ENCODE measurements at places on chromosomes 6 and 20. TPM values are rescaled to one million over a fixed set of nuclear protein-coding genes. Genes with fewer than 3 reads are reported as not detected.
A peak's percentile ranks its signal among the peaks of the same experiment; 100 is the strongest.

DNA sequence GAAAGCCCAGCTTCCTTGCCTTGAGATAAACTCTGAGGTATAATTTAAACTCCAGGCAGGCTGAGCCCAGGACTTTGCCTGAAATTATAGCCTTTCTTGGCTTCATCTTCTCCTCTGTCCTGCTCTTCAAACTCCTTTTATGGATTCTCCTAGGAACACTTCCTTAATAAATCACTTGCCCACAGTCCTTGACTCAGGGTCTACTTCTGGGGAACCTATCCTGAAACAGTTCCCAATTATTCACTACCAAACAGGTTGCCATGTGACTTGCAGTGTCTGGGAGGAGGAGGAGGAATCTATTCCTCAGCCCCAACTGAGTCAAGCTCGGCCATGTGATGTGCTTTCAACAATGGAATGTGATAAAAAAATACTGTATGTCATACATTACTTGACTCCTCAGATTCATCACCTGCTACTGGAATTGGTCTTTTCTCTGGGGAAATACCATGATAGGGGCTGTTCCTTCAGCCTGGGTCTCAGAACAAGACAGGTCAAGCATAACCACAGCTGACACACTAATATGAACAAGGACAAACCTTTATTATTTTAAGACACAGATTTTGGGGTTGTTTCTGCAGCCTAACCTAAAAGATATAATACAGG lies 20.5 kb upstream of the CDKN1A start:
- no peaks in the 10 kb centered on the region for H3K36me3 ChIP-seq
- H3K27me3 ChIP-seq = peaks cover 49% of the 10 kb centered on the region
- no peak overlapping the region for H3K27ac ChIP-seq

GRCh38 chr6:139257821-139258398 lies 33.9 kb downstream of the TXLNB start:
- H3K4me3 ChIP-seq = no peak overlapping the region
- H3K4me1 ChIP-seq = peaks cover 9% of the 10 kb centered on the region
- H3K27me3 ChIP-seq = no peaks in the 10 kb centered on the region
- H3K36me3 ChIP-seq = no peaks in the 10 kb centered on the region

- H3K4me3 ChIP-seq = no peak overlapping the region
- H3K27ac ChIP-seq = no peak overlapping the region
- no peak for DNase-seq
- H3K36me3 ChIP-seq = no peaks in the 10 kb centered on the region
These were observed 8.3 kb downstream of the NHSL1 start for GRCh38 chr6:138491017-138491416.

DNA sequence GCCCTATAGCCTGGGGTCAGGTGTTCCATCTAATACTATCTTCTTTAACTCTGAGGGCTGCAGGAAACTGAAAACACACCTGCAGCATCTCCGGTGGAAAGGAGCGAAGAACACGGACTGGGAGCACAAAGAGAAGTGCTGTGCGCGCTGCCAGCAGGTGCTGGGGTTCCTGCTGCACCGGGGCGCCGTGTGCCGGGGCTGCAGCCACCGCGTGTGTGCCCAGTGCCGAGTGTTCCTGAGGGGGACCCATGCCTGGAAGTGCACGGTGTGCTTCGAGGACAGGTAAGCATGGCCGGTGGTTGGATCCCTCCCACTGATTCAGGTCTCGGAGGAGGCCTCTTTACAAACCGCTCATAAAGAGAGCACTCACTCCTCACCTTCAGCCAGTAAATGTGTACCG lies 15.5 kb downstream of the SYTL3 start:
- no peak overlapping the region for H3K27ac ChIP-seq
- H3K4me1 ChIP-seq = peaks cover 25% of the 10 kb centered on the region
- peaks cover 41% of the 10 kb centered on the region for H3K36me3 ChIP-seq
- no peak for DNase-seq
- H3K4me3 ChIP-seq = no peak overlapping the region

DNA sequence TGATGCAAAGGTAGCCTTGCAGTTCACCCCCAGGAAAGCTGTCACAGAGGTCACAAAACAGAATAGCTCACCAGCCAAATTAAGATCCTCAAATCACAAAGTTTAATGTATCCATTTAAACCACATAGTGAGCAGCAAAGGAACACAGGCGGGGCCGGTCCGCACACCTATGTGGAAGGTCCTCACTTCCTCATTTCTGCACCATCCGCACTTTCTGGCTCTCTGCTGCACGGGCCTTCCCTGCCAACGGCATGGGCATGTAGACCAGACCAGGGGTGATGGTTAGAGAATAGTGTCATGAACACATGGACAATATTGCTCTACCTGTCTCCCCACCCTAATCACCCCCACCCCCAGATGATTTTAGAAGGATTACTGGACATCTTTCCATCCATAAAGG lies 12.1 kb upstream of the TBXT start:
- no peak overlapping the region for H3K4me3 ChIP-seq
- H3K36me3 ChIP-seq = no peaks in the 10 kb centered on the region
- H3K4me1 ChIP-seq = no peaks in the 10 kb centered on the region
- no peak for DNase-seq

DNA sequence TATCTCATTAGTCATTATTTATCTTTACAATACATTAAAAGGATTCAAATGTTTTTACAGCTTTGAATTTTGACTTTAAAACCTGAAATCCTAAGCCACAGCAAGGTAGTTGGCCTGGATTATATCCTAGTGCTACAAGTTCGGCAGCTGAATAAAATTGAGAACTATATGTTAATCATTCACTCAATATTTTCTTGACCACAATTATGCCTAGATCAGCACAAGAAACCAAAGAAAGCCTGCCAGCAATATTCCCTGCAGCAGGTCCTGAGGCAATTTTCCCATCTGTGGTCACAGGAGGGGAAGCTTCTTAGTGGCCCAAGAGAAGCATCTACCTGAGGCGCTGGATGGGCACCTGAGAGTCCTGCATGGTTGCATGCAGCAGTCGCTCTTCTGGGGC lies 183.5 kb downstream of the GMDS start:
- H3K36me3 ChIP-seq = peaks cover 20% of the 10 kb centered on the region
- H3K27ac ChIP-seq = no peak overlapping the region
- no peaks in the 10 kb centered on the region for H3K27me3 ChIP-seq

DNA sequence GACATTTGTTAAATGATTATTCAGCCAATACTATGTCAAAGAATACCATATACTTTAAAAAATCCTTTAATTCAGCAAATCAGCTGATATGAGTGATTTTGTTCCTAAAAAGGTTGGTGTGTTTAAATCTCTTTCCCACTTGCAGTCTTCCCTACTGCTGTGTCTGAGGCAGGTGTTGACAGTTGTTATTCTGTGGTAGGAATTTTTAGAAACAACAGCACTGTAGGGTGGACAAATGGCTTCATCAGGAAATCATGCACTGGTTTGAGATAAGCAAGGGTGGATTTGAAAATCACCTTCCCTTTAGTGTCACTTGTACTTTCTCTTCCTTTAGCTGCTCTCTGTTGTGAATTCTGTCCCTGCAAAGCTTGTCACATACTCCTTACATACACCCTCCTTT lies 213.7 kb upstream of the SGK1 start:
- H3K36me3 ChIP-seq = peaks cover 2% of the 10 kb centered on the region
- peaks cover under 1% of the 10 kb centered on the region for H3K27me3 ChIP-seq
- H3K4me1 ChIP-seq = peaks cover 30% of the 10 kb centered on the region
- H3K27ac ChIP-seq = no peak overlapping the region
- DNase-seq = no peak
- H3K4me3 ChIP-seq = no peak overlapping the region

- no peak overlapping the region for H3K4me3 ChIP-seq
- H3K27ac ChIP-seq = no peak overlapping the region
- no peaks in the 10 kb centered on the region for H3K27me3 ChIP-seq
- no peaks in the 10 kb centered on the region for H3K4me1 ChIP-seq
These were observed 34.6 kb downstream of the FKBP1C start for GRCh38 chr6:63245909-63246308.

- no peak overlapping the region for H3K4me3 ChIP-seq
- H3K27ac ChIP-seq = no peak overlapping the region
- peaks cover 19% of the 10 kb centered on the region for H3K27me3 ChIP-seq
- peaks cover 1% of the 10 kb centered on the region for H3K36me3 ChIP-seq
These were observed 7.9 kb upstream of the SLC22A16 start for GRCh38 chr6:110484321-110484720.

GRCh38 chr6:120648713-120649112 lies 685.6 kb downstream of the TBC1D32 start:
- H3K4me1 ChIP-seq = no peaks in the 10 kb centered on the region
- no peaks in the 10 kb centered on the region for H3K27me3 ChIP-seq
- no peak for DNase-seq
- no peak overlapping the region for H3K4me3 ChIP-seq
- H3K36me3 ChIP-seq = no peaks in the 10 kb centered on the region

GRCh38 chr6:138545621-138545980 lies 46.3 kb upstream of the NHSL1 start:
- H3K27ac ChIP-seq = no peak overlapping the region
- DNase-seq = no peak
- H3K4me1 ChIP-seq = peaks cover 14% of the 10 kb centered on the region
- peaks cover 22% of the 10 kb centered on the region for H3K27me3 ChIP-seq
- H3K36me3 ChIP-seq = no peaks in the 10 kb centered on the region

GRCh38 chr20:50575865-50576720 lies 65.9 kb downstream of the PTPN1 start:
- H3K27ac ChIP-seq = peak overlapping the region; percentile 31
- peaks cover 13% of the 10 kb centered on the region for H3K4me1 ChIP-seq
- DNase-seq = peak; percentile 68
- no peak overlapping the region for H3K4me3 ChIP-seq

GRCh38 chr20:1808101-1808500 lies 87.1 kb upstream of the SIRPA start:
- H3K4me3 ChIP-seq = no peak overlapping the region
- H3K4me1 ChIP-seq = peaks cover 7% of the 10 kb centered on the region
- no peaks in the 10 kb centered on the region for H3K36me3 ChIP-seq
- DNase-seq = no peak
- H3K27ac ChIP-seq = no peak overlapping the region
- peaks cover 24% of the 10 kb centered on the region for H3K27me3 ChIP-seq

DNA sequence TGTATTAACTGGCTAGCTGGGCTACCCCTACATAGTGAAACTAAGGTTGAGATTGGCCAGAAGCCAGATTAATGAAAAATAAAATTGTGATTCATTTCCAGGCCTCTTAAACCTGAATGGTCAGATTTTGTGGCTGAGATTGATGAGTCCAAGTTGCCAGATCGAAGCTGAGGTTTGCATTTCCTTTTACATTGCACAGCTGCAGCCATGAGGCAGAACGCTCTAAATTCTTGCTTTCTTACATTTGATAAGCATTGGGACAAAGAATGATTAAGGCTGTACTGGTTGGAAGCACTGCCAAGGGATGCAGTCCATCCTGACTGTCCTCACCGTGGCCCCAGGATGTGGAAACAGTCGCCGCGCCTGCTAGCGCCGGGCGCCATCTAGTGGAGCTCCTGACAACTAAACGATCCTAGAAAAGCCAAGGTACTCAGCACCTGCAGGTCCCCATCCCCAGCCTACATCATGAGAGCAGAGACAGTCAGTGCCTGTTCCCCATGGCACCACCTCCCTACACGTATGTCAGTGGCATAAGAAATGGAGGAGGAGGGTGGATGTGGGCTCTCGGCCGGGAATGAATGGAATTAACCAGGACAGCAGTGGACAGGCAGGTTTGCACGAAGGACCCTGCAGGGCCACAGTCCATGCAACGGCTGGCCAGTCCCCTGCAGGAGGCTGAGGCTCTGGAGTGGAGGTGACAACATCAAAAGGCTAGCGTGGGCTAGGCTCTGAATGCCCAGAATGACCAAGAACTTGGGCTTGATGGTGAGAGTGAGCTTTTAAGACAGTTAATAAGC lies 19.0 kb downstream of the PXDC1 start:
- no peak overlapping the region for H3K27ac ChIP-seq
- H3K4me1 ChIP-seq = peaks cover 5% of the 10 kb centered on the region
- H3K36me3 ChIP-seq = no peaks in the 10 kb centered on the region

GRCh38 chr20:41716911-41717310 lies 98.7 kb upstream of the CHD6 start:
- H3K36me3 ChIP-seq = no peaks in the 10 kb centered on the region
- no peak overlapping the region for H3K4me3 ChIP-seq
- H3K27ac ChIP-seq = no peak overlapping the region
- peaks cover 8% of the 10 kb centered on the region for H3K27me3 ChIP-seq
- no peak for DNase-seq
- H3K4me1 ChIP-seq = no peaks in the 10 kb centered on the region

DNA sequence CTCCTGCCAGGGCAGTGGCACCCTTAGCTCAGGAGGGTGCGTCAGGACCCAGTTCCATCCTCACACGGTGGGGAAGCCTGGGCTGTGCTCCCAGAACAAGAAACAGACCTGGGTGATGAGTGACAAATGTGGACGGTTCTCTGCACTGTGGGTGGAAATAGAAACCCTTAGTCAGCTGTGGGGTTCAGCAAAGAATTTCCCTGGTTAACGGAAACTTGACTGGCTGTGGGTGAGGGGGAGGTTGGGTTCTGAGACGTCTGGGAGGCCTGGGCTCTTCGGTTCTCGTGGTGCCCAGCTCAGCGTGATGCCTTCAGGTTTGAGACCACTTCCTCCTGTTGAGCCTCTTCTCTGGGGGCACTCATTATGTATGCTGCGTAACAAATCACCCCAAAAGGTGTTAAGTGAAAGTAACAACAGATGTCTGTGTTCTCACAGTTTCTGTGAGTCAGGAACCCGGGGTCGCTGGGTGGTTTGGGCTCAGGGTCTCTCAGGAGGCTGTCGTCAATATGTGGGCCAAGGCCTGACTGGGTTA lies 53.1 kb upstream of the FAM83D start:
- peak overlapping the region; percentile 87 for H3K27ac ChIP-seq
- peaks cover 70% of the 10 kb centered on the region for H3K4me1 ChIP-seq
- DNase-seq = peak; percentile 62
- H3K36me3 ChIP-seq = peaks cover 16% of the 10 kb centered on the region
- no peaks in the 10 kb centered on the region for H3K27me3 ChIP-seq

DNA sequence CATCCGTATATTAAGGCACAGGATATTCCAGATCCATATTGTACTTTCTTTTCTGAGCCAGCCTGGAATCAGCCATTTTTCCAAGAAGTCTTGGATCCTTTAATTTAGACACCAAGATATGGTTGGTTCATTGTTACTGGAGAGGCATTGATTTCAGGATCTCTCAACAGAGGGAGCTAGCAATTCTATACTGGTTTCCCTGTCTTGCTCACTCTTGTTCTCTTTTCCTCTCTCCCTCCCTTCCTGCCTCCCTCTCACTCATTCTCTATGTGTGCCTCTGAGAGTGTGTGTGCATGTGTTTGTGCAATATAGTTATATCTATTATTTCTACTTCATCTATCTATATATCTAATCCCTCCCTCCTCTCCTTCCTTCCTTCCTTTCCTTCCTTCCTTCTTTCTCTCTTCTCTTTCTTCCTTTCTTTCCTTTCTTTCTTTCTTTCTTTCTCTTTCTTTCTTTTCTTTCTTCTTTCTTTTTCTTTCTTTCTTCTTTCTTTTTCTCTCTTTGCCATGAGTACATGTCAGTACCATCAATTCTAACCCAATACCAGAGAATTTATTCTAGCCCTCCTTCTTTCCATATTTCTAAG lies 299.1 kb downstream of the EPHA7 start:
- H3K27ac ChIP-seq = no peak overlapping the region
- H3K4me1 ChIP-seq = no peaks in the 10 kb centered on the region
- no peak for DNase-seq
- no peaks in the 10 kb centered on the region for H3K36me3 ChIP-seq
- H3K4me3 ChIP-seq = no peak overlapping the region

The TAGAP gene
- total RNA-seq = 106 TPM

The TGIF2 gene
- total RNA-seq = 33.1 TPM

The SLC22A16 gene
- total RNA-seq = not detected

The ENPP4 gene
- total RNA-seq = 9.0 TPM

The LKAAEAR1 gene
- total RNA-seq = 0.57 TPM

The MUC21 gene
- total RNA-seq = not detected

The KHDC1L gene
- not detected for total RNA-seq

The ACOT13 gene
- 20.6 TPM for total RNA-seq
